ENCODE measurements at places on chromosomes 13 and 19.

- DNase-seq: no peak
Measured at GRCh38 chr19:10061717-10062310, 24.3 kb upstream of the SHFL start.

- DNase-seq: no peak
Measured at GRCh38 chr13:38228322-38228721, 121.3 kb upstream of the UFM1 start.

GRCh38 chr13:20460761-20461160, 64.9 kb downstream of the CRYL1 start:
- DNase-seq: no peak

DNA sequence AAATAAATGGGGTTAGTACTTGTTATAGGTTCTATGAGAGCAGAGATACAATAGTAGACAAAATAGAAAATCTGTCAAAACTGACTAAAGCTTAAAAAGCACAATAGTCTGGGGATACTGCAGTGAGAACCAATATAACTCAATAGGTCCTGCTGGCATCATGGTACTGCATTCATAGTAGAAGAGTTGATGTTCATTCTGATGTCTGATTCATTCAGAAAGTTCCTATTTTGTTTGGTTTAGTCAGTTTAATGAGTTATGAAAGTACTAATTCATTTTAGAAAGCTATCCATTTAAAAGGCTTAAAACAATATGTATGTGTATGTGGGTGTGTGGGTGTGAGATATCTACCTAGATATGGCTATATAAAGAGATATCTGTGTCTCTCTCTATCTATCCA, 152.8 kb downstream of the LHFPL6 start:
- no peak for DNase-seq

- no peak for DNase-seq
Measured at GRCh38 chr13:75513271-75513670, 24.4 kb downstream of the COMMD6 start.

DNA sequence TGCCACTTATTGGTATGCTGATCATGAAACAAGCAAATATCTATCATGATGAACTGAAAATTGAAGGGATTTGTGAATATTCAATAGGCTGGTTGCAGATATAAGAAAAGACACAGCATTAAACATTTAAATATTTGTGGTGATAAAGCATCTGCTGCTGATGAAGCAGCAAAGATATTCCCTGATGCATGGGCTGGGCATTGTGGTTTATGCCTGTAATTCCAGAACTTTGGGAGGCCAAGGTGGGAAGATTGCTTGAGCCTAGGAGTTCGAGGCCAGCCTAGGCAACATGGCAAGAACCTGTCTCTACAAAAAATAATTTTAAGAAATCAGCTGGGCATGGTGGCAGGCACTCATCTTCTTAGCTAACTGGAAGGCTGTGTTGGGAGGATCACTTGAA, 54.5 kb downstream of the GPR180 start:
- no peak for DNase-seq
